Mesendoderm (in vitro differentiated cells): ENCODE measurements at places on chromosomes 3 and 15.

GRCh38 chr3:86673991-86674390, 317.0 kb downstream of the VGLL3 start:
- DNase-seq, result no peak

DNA sequence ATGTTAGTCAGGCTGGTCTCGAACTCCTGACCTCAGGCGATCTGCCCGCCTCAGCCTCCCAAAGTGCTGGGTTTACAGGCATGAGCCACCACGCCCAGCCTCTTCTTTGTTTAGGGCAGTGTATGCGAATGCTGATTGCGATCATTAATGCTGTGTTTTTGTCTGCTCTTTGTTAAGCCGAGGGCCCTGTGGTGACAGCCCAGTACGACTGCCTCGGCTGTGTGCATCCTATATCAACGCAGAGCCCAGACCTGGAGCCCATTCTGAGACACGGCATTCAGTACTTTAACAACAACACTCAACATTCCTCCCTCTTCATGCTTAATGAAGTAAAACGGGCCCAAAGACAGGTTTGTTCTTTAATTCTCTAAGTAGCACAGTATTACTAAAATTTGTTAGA, 7.8 kb downstream of the KNG1 start:
- DNase-seq, result no peak

- DNase-seq, result no peak
These were observed 15.2 kb downstream of the ATG7 start for GRCh38 chr3:11287404-11287803.

DNA sequence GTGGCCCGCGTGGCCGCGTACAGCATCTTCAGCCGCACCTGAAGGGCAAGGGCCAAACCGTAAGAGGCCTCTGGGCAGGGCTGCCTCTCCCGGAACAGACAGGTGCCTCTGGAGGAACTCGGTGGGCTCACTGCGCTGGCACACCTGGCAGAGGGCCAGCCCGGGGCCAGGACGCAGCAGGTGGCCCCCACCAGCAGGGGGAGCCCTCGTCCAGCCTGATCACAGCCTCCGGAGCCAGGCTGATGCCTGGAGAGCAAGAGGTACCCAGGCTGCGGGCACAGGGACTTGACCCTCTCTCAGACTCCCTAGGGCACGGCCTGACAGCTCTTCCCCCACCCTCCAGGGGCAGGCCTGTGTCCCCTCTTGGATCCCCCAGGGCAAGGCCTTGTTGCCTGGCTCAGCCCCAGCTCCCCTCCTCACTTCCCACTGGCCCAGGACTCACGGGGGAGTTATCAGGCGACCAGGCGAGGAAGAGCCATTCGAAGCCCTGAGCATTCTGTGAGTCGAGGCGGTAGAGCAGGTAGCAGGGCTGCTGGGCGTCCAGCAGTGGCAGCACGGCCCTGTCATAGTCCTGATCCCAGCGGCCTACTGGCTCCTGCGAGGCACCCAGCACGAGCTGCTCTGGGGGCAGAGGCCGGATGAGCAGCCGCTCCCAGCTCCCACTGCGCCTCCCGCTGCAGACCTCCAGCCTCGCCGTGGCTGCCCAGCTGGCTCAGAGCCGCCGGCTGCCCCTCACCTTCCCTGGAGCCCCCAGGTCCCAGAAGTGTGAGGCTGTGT, 6.2 kb upstream of the TLR9 start:
- DNase-seq, result peak; percentile 46

- DNase-seq, result no peak
These were observed 119.5 kb upstream of the MDFIC2 start for GRCh38 chr3:70431911-70432310.

DNA sequence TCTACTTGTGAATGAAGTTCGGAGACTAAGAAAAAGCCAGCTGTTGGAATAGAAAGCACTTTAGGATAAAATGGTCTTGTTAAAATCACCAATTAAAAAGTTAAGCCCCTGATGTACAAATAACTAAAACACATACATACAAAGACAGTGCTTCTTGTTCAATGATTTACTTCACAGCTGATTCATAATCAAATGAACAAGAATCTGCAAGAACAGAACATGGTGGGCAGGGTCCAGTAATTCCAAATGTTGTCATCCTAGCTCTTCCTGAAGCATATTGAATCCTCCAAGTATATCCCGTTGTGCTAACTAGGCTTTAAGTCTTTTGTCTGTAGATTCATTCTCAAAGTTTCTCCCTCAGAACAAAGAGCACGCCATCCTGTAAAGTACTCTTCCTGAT, 24.5 kb downstream of the NIT2 start:
- no peak for DNase-seq

GRCh38 chr15:48828906-48829305, 18.0 kb upstream of the CEP152 start:
- DNase-seq, result no peak

- DNase-seq, result no peak
These were observed 307.3 kb downstream of the ZIC4 start for GRCh38 chr3:147099076-147099475.
